ENCODE measurements at places on chromosomes 11 and 22. TPM values are rescaled to one million over a fixed set of nuclear protein-coding genes. Genes with fewer than 3 reads are reported as not detected.

KDELR3 gene
- total RNA-seq = 19.5 TPM

BIK gene
- total RNA-seq = 1.5 TPM

OR6T1 gene
- total RNA-seq = not detected

SERPIND1 gene
- total RNA-seq = not detected

ARHGAP20 gene
- not detected for total RNA-seq

GSTT2 gene
- not detected for total RNA-seq
